Skin of body (tissue), 3 donors: ENCODE measurements at places on chromosomes 6 and 20. TPM values are rescaled to one million over a fixed set of nuclear protein-coding genes. Genes with fewer than 3 reads are reported as not detected.

The SRMS gene
- total RNA-seq = 1.1 TPM

The HDGFL1 gene
- total RNA-seq = not detected

- DNase-seq = no peak
Measured at GRCh38 chr6:75484535-75484934, 9.1 kb downstream of the FILIP1 start.

DNA sequence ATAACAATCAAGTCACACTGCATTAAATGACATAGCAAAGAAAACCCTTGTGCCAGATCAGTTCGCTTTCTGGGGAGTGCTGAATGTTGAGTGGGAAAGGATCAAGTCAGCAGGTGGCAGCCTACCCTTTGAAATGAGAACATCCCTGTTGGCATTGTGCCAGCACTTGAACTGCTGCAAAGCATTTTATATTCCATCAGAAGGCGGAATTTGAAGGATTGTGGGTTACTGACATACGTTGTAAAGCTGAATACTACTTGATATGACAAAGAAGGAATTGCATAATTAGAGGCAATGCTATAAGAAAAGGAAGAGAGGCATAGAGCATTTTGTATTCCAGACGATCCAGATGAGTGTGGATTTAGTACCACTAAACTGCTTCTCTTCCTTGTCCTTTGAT is 26.5 kb downstream of the BCKDHB start:
- peak; percentile 71 for DNase-seq

- DNase-seq = peak; percentile 79
Measured at GRCh38 chr6:53547166-53547810, 2.4 kb upstream of the GCLC start.

GRCh38 chr6:144350528-144350880 is 65.4 kb downstream of the UTRN start:
- DNase-seq = peak; percentile 23
